Activated T-helper 17 cell treated with anti-CD3 and anti-CD28 coated beads, Interleukin-2, amount 50 U/mL, for 72 hours (primary cell): ENCODE measurements at places on chromosomes 6 and 20.

- ATAC-seq, result peak; percentile 80
These were observed 16.6 kb downstream of the SLC2A12 start for GRCh38 chr6:134035823-134036296.

DNA sequence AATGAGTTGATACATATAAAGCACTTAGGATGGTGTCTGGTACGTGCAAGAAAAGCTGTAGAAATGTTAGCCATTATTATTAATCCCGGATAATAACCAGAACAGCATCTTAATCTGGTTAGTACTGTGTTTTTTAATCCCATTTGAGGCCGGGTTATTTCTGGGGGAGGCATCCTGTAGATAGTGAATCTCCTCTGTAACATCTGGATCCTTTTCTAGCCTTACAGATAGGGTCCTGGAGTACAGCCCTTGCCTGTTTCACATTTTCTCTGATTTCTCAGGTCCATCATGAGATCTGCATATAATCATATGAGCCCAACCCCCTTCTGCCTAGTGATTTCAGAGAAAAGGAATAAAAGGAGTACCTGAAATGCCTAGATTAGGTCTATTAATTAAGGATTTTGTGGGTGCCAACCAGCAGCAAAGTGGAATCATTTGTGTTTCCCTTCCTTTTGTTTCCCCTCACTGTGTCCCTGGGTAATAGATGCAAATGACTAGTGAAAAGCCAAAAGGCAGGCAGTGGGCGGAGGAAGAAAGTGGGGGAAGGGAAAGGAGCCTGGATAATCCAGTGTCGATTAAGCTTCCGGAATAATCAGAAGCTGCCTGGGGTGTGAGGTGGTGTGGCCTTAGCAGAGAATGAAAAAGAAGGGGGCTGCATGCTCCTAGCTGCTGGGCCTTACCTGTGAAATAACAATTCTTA lies 88.9 kb downstream of the SOBP start:
- no peak for ATAC-seq

GRCh38 chr6:134853111-134854055 lies 96.5 kb downstream of the ALDH8A1 start:
- ATAC-seq, result no peak

GRCh38 chr6:24959319-24959718 lies 23.6 kb upstream of the RIPOR2 start:
- ATAC-seq, result no peak

DNA sequence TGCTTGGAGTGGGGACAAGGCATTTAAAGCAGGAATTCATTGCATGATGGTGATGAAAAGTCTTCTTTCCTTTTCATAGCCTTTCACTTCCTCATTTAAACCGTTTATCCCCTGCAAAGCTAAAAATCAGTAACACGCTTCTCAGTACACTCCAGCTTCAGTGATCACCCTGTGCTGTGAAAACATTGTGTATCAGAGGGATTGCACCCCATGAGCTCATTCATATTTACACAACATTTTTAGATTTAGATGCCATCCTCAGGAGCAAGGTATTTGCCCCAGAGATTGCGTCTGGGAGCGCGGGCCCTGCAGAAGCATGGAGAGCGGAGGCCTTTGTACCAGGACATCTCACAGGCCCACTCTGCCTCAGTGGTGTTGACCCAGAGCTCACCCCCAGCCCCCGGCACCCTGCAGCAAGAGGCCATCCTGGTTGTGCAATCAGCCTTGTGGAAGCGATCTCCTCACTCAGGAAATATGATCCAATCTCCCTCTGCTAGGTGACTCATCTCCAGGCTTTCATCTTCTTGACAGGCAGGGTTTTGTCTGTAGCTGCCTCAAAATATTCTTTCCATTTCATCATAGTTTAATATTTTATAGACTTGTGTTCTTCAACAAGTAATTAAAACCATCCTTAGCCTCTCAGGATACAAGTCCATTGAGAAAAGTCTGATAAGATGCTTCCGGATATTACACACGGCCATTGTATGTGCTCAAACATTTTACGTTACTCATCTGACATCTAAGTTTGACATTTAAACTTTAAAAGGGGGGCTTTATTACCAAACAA lies 38.9 kb upstream of the THBS2 start:
- ATAC-seq, result no peak
